ENCODE measurements at places on chromosomes 2 and 18.

DNA sequence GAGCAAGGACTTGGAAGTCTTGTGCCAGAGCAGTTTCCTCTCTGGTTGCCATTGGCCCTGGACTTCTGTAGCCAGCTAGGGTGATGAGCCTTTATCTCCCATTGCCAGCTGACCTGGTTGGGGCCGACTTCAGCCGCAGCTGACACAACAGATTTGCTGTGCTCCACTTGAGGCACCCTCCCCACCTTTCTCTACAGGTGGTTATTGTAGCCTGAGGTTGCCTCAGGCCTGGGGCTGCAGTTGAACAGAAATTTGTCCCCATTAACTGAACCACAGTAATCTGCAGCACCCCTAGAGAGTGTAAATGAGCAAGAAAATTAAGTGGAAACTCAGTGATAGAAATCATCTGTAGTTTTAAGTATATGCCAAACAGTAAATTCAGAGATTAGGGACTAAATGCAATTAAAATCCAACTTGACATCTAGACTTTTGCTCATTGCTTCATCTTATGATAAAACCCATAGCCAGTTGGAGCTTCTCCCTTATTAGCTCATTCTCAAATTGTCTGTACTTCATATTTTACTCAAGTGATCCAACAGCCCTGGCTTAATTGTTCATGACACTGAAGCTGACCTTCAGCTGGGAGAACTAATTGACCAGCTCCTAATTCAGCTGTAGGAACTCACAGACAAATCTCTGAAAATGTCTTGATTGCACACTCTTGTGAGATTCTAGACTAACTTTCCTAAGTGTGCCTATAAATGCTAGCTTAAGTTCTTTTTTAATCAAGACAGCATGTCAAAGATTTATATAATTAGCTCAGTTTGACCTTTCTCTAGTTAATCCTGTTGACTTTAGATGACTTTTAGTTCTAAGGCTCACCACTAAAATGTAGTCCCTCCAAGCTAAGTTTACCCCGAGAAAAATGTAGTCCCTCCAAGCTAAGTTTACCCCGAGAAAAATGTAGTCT is 48.9 kb downstream of the COPS8 start:
- DNase-seq: no peak

DNA sequence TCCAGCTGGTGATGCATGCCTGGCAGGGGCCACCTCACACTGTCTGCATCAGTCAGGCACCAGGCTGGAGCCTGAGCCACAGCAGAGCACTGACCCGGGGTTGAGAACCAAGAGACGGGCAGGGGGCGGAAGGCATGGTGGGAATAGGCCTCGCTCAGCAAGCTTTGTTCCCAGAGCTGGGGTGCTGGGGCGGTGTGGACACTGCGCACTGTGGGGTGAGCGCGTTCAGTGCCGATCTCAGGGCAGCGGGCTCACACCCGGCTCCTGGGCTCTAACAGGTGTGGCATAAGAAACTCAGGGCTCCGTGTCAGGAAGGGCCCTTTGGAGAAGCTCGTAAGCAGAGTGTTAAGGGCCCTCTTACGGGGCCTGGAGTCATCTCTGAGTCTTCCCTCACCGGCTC is 15.7 kb downstream of the SH3RF3 start:
- DNase-seq: no peak

DNA sequence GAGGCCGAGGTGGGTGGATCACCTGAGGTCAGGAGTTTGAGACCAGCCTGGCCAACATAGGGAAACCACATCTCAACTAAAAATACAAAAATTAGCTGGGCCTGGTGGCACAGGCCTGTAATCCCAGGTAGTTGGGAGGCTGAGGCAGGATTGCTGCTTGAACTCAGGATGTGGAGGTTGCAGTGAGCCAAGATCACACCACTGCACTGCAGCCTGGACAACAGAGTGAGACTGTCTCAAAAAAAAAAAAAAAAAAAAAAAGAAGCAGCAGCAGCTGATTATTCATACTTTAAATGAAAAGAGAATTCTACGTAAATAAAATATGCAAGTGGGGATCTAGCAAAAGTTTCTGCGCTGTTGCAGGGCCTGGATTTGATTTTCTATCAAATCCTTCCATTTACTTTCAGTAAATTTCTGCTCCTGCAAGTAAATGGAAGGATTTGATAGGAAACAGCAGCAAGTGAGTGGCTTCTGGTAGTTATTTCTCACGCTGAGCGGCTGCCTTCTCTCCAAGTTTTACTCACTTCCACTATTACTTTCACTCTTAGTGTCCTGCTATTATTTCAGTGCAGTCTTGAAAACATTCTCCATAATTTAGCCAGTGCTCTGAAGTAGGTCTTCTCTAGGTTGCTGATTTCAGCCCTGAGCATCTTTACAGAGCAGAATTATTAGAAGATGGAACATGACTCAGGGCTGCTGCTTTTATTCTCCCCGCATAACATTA is 68.4 kb downstream of the SLC16A14 start:
- DNase-seq: no peak

DNA sequence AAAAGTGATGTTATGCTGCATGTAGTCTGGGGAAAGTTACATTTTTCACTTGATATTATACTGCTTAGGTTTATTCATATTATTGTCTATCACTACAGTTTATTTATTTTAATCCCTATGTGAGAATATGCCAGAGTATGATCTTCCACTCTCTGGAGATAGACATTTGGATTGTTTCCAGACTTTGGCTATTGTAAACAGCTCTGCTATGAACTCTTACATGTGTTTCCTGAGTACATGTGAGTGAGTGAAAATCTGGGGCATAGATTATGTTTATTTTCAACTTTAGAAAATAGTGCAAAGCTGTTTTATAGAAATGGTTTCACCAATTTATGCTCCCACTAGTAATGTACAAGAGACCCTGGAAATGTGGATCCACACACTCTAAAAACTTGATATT is 49.0 kb upstream of the EPAS1 start:
- no peak for DNase-seq

- DNase-seq: no peak
Measured at GRCh38 chr2:68969736-68970490, 4.5 kb upstream of the GKN1 start.

DNA sequence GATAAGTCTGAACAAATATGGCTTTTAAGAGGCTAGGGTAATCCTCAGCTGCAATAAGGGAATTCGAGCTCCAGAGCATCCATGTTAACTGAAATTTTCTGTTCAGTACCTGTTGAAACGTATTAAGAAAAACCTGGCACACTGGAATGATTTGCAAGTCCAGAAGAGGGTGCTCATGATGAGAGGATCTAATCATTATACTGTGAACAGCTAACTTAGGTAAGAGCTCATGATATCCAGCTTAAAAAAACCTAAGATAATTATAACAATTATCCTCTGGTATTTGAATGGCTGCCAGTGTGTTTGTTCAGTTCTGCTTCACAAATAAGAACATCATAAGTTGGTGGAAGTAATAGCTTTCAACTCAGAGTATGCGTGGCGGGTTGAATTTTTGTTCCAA is 1118.3 kb upstream of the DDX18 start:
- DNase-seq: peak; percentile 5

DNA sequence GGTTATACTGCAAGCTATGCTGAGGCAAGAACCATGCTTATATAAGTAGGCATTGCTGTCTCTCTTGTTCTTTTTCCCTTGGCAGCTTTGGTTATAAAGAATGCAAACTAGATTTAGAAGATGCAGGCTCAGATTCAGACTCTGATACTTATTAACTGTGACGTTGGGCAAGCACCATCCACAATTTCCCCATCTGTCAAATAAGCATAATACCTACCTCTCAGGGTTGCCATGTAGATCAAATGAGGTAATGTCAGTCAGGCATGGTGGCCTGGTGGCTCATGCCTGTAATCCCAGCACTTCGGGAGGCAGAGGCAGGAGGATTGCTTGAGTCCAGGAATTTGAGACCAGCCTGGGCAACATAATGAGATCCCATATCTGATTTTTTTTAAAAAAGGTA is 21.7 kb downstream of the ITGAV start:
- no peak for DNase-seq

DNA sequence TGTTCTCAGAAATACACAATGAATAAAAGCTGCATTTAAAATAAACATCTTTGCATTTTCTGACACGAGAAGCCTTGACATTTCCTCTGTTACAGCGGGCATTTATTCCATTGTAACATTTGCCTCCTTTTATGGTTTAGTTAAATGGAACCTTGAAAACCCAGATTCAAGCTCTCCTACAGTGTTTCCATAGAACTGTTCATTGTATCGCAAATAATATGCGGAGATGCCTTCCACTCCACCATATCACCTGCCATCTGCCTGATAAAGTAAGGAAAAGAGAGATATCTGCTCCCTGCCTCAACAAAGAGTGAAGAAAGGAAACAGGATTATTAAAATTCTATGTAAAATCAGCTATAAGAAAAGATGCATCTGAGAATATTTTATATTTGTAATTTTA is 69.8 kb downstream of the CDH19 start:
- no peak for DNase-seq

DNA sequence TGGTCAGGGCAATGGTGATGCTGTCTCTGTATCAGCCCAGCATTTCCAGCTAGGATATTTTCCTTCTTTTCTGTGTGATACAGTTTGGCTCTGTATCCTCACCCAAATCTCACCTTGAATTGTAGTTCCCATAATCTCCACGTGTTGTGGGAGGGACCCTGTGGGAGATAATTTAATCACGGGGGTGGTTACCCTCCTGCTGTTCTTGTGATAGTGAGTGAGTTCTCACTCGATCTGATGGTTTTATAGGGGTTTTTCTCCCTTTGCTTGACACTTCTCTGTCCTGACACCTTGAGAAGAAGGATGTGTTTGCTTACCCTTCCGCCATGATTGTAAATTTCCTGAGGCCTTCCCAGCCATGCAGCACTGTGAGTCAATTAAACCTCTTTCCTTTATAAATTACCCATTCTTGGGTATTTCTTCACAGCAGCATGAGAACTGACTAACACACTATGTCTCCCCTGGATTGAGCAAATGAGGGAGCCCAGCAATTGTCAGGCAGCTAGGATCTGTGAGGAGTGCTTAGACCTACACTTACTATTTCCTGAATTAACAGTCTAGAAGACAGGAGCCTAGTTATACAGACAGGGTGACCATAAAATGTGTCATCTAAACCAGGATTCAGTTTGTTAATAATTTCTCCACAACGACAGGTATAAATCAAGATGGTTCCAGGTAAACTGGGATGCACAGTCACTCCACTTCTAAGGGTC is 6.0 kb downstream of the SCN2A start:
- DNase-seq: no peak

DNA sequence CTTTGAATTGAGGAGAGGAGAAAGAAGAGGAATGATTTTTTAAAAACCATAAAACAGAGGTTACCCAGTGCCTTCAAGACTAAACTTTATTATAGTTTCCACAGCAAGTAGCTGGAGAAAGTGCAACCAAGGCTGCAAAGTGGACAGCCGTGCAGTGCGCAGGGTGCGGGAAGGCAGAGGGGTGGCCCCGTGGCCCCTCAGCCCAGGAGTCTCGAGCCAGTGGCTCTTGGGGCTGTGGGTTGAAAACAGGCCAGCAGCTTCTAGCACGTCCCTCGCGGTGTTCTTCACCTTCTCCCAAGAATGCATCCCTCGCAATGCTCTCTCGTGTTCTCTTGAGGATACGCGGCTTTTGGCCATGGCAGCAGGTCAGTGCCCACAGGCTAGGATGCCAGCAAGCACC is 28.5 kb upstream of the ALKAL2 start:
- no peak for DNase-seq

- DNase-seq: no peak
Measured at GRCh38 chr2:61419570-61419969, 51.3 kb downstream of the USP34 start.

DNA sequence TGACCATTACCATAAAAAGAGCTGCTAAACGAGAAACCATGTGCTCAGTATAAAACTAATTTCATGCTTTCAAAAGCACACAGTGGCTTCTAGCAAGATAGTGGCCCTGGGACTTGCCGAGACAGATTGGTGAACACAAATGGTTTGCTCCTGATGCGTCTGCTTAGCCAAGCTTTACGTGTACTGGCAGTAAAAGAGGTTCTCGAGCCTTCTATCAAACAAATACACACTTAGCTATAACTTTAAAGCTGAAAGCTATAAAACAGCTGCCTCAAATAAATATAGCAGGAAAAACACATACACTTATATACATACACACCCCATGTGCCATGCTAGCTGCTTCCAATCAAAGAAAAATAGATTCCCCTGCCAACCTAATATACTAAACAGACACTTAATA is 117.0 kb downstream of the ZNF385B start:
- DNase-seq: no peak

- no peak for DNase-seq
Measured at GRCh38 chr18:54777118-54777791, 51.0 kb upstream of the RAB27B start.

DNA sequence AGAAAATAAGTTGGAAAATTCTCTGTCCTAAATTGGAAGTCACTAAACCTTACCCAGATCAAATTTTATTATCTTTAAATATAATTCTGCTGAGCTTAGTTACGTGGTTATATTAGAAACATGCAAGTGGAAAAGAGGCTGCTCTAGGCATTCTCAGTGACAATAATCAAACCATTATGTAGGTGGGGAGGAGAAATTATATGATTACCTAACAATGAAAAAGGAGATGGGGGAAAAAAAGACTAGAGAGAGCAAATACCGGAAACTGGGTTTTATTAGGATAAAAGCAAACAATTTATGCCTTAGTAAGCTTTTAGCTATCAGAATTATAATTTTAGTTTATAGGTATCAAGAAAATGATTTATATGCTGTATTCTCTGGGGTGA is 53.2 kb downstream of the PHLPP1 start:
- DNase-seq: no peak

DNA sequence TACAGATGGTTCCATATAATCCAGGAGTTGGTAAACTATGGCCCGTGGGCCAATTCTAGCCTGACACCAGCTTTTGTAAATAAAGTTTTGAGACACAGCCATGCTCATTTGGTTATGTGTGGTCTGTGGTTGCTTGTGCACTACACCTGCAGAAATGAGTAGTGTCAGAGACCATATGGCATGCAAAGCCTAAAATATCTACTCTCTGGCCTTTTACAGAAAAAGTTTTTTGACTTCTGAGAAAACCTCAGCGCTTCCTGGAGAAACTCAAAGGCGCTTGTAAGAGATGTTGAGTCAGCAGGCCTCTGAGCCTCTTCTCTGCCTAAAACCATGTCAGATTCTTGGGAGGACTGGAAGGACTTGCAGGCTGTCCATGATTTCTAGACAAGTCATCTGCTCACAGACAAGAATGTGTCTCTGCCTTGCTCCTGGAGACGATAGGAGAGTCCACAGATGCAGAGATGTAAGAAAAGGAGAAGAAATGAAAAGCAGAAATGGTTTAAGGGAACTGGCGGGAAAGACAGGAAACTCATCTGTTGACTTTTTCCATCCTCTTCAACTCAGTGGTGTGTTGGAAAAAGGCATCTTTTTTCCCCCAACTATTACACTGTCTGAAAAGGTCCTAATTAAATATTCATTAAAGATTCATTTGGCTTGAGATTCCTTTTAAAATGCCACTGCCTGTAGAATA is 5.2 kb downstream of the TTC39C start:
- no peak for DNase-seq

- no peak for DNase-seq
Measured at GRCh38 chr18:62118328-62118727, 68.5 kb downstream of the PIGN start.

- no peak for DNase-seq
Measured at GRCh38 chr2:61016392-61017002, 1.0 kb upstream of the PEX13 start.

- DNase-seq: no peak
Measured at GRCh38 chr2:16271231-16271896, 331.0 kb downstream of the MYCN start.

Data from SHP77 treated with DMSO at 0.1 percent for 48 hours (cell line).